NCI-H1436 treated with DMSO at 0.1 percent for 48 hours (cell line): ENCODE measurements at places on chromosomes 12 and 14.

- DNase-seq, result no peak
Measured at GRCh38 chr12:110281549-110282299, 677 bp downstream of the ATP2A2 start.

- DNase-seq, result no peak
Measured at GRCh38 chr12:65891987-65892481, 67.8 kb downstream of the HMGA2 start.

DNA sequence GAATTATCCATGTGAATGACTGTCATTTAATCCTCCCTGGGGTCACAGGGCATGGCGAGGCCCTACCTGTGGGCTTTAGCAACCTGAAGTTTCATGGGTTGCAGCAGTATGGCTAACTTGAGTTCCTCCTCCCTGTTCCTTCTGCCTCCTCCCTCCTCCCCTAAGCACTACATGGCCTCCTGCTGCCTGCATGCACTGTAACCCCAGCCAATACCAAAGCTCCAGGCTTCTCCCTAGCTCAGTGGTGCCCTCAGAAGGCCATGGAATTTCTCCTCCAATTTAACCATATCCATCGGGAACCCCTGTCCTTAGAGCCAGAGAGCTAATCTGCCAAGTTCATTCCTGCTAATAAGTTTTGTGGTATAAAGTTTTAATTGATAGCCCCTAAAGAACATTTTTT, 95.1 kb downstream of the NT5DC3 start:
- no peak for DNase-seq

DNA sequence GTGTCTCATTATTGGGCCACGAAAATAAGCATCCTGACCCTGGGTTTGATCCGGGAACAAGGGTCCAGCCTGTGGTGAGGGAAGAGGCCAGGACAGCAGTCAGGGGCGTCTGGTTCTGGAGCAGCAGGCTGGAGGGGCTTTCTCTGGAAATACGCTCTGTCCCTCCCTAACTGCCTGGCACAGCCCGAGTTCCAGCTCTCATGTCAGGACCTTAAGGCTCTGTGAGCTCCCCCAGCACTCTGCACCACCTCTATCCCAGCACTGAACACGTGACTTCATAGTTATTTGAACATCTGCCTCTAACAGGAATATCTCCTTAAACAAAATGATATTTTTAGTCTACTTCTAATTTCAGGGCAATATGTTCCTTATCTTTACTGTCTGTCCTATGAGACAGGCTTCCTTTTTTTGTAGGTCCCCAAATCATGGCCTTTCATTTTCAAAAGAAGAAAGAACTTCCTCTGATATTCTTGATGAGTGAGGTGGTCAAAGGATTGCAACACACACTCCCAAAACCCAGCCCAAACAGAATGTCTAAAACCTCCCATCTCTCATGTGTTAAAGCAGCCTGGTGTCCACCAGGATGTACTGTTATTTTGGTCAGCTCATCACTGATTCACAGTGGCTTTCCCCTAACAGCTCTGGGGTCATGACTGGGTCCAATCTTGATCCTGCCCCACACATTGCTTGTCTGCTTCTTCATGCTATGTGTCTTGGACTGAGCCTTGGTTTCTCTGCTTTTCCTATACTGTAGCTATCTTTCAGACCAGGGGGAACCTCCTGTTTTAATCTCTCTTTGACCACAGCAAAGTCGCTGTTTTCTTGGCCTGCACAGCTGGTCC, 9.7 kb downstream of the AQP6 start:
- DNase-seq, result no peak

DNA sequence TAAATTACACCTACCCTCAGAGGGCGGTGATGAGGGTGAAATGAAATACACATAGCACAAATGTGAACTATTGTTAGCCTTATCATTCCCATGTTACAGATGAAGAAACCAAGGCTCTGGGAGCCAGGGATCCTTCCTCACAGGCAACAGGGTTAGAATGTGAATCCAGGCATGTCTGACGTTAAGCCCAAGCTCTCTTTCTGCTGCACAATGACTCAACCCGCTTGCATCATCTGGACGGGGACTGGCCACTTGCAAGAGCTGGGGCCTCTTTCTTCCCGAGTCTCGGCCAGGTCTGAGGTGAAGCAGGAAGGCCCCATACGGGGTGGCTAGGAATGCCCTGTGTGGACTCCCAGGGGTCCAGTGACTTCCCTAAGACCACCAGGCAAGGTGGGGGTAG, 105.2 kb downstream of the RBM19 start:
- DNase-seq, result no peak

DNA sequence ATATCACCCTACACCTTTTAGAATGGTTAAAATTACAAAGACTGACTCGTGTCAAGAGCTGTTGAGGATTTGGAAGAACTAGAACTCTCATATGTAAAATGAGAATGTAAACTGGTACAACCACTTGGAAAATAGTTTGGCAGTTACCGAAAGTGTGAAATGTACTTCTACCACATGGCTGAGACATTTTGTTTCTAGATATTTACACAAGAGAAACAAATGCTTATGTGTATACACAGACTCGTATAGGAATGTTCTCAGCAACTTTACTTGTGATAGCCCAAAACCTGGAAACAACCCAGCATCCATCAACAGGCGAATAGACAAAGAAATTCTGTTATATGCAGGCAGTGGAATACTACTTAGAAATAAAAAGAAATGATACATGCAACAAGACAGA, 103.0 kb downstream of the BRMS1L start:
- no peak for DNase-seq

- no peak for DNase-seq
Measured at GRCh38 chr14:70909733-70910614, 2.7 kb downstream of the PCNX1 start.

DNA sequence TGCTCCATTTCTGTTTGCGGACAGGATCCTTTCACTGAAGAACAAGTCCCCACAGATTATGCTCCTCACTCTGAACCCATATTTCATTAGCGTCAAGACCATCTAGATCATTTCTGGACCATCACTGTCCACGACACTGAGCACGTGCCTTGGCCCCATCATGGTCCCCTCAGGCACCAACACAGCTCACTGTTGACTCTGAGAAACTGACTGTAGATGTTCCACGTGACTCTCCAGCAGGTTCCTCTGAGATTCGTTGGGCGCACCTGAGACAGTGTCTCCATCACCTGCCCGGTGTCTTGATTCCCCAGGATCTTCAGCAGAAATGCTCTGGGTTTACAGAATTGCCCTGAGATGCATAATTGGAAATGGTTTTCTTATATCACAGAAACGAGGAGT, 985.4 kb downstream of the TMEM121 start:
- no peak for DNase-seq

DNA sequence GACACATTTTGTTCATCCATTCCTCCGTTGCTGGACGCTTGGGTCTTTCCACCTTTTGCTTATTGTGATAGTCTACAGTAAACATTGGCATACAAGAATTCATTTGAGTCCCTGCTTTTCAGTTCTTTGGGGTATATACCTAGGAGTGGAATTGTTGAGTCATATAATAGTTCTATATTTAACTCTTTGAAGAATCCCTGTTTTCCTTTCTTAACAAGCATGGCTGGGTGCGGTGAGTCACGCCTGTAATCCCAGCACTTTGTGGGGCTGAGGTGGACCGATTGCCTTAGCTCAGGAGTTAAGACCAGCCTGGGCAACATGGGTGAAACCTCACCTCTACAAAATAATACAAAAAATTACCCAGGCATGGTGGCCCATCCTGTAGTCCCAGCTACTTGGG, 75.4 kb downstream of the CCDC92 start:
- no peak for DNase-seq

DNA sequence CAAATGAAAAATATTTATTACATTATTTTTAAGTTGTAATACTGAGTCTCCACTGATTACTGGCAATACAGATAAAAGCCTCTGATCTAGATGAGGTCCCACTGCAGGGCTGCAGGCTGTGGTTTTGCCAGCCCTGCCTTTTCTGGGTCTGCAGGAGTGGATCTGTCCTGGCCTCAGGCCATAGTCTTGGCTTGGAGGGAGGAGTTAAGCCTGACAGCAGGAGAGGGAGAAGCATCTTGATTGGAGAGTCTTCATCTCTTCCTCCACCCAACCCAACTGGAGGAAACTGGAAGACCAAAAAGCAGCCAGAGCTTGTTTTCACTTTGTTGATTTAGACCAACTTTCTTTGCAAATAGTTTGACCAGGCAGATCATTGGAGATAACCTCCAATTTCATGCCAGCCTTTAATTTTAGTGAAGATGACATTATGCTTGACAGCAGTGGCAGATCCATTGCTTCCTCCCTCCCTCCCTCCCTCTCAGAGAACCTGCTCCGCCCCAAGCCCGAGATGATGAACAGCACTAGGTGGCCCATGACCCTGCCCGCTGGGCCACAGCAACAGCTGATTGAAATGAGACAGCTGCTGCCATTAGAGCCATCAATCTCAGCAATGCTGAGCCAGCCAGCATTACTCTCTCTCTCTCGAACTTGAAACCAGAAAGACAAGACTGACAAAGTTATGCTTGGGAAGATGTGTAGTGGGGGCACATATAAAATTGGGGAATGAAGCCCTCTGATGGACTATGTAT, 222.4 kb downstream of the GLT1D1 start:
- no peak for DNase-seq

DNA sequence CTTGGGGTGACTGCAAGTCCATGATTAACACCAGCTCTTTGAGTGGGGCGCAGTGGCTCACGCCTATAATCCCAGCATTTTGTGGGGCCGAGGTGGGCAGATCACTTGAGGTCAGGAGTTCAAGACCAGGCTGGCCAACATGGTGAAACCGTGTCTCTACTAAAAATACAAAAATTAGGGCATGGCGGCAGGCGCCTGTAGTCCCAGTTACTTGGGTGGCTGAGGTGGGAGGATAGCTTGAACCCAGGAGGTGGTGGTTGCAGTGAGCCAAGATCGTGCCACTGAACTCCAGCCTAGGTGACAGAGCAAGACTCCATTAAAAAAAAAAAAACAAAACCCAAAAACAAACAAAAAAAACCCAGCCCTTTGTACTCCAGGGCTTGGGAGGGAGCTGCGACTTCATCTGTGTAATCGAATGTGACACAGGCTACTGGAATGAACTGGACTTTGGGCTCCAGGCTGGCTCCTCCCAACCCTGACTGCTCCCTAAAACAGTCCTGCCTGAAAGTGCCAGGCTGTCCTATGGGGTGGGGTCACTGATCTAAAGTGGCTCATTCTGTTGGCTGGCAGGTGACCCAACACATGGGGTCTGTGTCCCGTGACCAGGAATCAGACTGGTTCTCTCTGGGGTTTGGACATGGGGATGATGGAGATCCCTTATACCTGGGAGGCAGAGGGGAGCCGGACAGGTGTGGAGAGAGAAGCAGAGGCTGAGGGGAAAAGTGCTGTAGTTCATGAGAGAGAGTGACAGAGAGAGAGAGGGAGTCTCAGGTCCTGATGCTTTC, 9.3 kb upstream of the C12orf43 start:
- DNase-seq, result no peak

- DNase-seq, result no peak
Measured at GRCh38 chr12:104374806-104375205, 71.3 kb downstream of the EID3 start.

- no peak for DNase-seq
Measured at GRCh38 chr12:83042441-83043200, 355.9 kb downstream of the TMTC2 start.

DNA sequence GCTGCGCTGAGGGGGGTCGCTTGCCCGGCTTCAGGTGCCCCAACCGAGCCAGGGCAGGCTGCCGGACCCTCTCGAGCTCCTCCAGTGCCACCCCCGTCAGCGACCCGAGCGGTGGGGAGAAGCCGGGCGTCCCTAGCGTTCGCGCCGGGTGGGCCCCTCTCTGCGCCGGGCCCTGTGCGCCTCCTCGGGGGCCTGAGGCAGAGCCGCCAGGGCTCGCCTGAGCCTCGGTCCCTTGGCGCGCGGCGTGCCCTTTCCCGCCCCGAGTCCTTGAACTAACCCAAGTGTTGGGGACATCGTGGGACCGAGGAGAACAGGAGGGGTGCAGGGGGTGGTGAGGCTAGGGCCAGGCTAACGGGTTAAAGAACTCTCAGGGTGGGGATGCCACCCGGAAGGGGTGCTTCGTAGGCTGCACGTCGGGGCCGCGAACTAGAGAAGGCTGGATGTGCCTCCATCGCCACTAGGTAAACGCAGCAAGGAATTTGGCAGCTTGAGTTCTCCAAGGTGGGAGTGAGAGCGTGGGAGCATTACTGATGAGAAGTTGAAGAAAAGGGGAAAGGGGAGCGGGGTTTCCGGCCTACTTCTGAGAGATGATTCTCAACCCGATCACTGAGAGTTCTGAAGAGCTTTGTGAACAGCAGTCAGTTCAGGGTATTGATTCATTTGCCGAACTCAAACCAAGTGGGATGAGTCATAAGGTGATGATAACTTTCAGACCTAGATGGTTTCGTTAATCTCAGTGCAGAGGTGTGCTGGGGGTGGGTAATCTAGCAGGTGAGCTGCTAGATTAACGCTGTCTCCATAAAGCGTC, 618 bp downstream of the RNF34 start:
- no peak for DNase-seq

DNA sequence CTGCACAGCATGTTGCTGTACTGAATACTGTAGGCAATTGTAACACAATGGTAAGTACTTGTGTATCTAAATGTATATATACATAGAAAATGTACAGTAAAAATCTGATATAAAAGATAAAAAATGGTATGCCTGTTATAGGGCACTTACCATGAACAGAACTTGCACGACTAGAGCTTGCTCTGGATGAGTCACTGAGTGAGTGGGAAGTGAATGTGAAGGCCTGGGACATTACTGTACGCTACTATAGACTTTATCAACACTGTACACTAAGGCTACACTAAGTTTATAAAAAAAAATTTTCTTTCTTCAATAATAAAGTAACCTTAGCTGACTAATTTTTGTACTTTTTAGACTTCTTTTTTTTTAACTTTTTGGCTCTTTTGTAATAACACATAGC, 24.2 kb upstream of the NEDD1 start:
- no peak for DNase-seq

DNA sequence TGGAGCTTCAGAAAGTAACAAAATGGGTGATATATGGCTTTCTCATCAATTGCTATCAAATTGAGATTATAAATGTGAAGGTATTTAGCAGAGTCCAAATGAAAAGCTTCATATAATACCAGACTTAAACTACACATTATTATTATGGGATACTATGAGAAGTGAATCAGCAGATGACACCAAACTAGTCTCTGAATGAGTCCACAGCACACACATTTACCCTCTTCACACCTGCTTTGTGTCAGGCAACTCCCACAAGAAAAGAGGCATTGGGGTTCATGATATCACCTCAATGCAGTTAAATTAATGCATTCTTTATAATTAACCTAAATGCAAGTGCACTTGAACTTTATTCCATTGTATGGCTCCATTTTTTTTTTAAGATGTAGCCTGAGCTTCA, 330.5 kb downstream of the BCL11B start:
- DNase-seq, result no peak

DNA sequence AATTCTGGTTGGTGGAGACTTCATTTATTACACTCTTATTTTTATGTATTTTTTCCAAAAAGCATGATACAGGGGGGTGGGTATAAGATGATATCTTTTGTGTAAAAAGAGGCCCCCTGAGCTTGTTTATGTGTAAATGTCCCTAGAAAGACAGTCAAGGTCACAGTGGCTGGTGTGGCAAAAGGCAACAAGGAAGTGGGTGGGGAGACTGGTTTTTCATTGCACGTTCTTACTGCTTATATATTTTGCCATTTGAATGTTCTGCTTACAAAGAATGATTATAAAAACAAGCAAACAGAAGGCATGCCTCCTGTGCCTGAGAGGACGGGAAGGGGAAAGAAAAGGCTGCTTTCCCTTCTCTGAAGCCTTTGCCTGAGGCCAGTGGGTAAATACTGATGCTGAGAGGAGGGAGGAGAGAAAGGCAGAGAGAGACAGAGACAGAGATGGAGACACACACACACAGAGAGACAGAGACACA, 24.1 kb upstream of the ADIPOR2 start:
- DNase-seq, result no peak
